ENCODE measurements at places on chromosomes 3 and 15.

DNA sequence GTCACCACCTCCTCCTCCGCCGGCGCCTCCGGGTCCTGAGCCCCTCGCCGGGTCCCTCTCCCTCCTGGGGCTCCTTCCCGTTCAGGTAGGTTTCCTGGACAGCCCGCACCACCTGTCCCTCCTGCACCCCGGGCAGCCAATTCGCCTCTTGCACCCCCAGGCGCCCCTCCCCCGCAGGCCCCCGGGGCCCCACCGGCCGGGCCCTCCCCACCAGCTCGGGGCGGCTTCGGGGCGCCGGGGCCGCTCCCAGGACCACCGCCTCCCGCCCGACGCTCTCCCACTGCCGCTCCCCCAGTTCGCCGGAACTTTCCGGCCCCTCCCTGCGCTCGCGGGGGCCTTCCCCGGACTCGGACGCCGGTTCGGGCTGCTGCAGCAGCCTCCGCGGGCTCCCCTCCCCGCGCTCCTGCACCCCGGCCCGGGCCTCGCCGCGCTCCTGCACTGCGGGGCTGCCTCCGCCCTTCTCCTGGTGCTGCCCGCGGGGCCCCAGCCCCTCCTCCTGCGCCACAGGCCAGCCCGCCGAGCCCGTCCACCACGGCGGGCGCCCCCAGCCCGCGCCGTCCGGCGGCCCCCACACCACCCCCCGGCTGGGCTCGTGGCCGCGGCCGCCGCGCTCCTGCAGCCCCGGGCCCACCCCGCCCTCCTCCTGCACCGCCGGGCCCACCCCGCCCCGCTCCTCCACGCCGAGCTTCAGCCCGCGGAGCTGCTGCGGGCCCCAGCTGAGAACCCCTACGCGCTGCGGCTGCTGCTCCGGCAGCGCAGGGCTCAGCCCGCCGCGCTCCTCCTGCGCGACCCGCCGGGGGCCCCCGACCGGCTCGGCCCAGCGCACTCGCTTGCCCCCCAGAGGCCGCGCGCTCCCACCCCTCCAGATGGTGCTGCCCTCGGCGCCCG lies 587 bp upstream of the TNK2 start:
- DNase-seq = no peak

DNA sequence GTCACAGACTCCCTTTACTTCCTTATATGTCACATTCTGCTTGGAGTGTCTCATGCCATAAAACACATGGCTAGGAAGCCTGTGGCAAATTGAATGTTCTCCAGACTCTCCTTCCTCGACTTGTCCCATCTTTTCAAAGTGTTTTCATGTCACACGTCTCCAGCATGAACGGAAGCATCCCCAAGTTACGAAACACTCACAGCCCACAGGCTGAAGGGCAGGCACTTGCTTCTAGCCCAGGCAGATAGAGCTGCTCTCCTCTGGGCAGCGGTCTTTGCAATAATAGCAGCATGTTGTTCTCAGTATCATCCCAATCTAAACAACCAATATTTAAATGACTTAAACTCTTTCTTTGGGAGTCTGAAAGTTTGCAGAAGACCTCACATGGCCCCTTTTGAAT lies 85.3 kb upstream of the ADAMTS9 start:
- DNase-seq = no peak

- no peak for DNase-seq
These were observed 651.0 kb upstream of the ARPP21 start for GRCh38 chr3:34988296-34988695.

GRCh38 chr3:127535106-127535785 lies 55.3 kb downstream of the TPRA1 start:
- DNase-seq = no peak

- no peak for DNase-seq
These were observed 63.2 kb upstream of the BCL6 start for GRCh38 chr3:187808527-187808895.

GRCh38 chr15:33200903-33201302 lies 6.4 kb upstream of the FMN1 start:
- DNase-seq = no peak

DNA sequence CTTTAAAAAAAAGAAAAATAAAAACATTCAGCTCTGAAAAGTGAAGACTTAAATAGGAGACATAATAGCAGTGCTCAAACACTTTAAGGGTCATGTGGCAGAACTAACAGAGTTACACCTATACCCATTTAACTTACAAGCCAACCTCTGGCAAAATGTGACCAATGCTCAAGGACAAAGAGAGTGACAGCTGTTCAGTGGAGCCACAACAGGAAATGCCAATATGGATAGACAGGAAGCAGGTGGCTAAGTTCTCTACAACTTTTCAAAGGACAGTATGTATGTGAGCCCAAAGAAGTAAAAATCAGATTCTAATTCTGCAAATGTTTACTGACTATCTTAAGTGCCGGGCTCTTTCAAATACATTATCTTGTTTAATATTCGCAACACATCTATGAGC lies 3.4 kb downstream of the TMCC1 start:
- DNase-seq = peak; percentile 86

DNA sequence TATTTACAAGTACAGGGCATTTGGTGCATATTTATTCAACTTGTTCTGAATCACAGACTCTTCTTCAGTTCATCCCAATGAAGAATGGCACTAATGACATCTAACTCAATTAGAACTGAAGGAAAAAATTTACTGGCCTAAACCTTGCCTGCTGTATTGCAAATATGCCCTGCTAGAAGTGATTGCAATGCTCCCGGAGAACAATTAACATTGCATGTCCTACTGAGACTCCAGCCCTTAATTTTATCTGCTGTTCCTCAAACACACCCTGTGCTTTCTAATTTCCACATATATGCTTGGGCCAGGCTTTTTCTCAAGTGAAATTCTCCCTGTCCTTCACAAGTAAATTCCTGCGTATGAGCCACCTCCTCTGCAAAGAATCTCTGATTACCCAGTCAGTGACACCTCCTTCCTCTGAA lies 8.3 kb downstream of the ACKR4 start:
- no peak for DNase-seq

DNA sequence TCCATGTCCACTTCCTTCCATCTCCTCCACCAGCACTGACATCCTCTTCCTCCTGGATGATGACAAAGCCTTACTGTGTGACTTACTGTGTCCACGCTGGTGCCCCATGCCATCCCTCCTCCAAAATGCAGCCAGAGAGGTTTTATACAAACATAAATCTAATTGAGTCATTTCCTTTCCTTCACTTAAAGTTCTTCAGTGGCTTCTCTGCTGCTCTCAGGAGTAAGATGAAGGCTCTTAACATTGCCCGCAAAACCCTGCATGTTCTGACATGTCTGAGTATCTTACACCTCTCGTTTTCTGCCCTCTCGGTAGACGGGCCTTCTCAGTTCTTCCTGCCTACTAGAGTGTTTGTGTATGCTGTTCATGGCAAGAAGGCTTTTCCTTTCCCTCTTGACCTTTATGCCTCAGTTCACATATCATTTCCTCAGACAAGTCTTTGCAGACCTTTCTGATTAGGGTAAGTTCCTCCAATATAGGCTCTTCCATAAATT lies 175.5 kb downstream of the CFAP20DC start:
- DNase-seq = no peak

DNA sequence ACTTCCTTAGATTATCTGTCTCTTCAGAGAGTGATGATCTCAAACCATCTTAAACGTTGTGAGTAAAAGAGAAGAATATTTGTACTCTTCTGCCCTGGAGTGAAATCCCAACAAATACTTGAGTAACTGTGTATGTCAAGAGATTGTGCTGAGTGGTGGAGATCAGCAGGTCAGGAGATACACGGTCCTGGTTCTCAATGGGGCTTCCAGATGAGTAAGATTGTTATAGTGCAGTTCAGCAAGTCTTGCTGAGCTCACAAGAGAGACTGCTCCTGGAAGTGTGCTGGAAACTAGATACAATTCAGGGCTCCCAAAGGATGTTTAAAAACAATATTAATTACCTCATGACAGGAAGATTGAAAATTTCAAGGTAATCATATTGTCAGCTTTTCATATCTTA lies 184.3 kb downstream of the AKAP13 start:
- DNase-seq = no peak

GRCh38 chr3:111585217-111585616 lies 9.9 kb downstream of the ZBED2 start:
- DNase-seq = no peak

DNA sequence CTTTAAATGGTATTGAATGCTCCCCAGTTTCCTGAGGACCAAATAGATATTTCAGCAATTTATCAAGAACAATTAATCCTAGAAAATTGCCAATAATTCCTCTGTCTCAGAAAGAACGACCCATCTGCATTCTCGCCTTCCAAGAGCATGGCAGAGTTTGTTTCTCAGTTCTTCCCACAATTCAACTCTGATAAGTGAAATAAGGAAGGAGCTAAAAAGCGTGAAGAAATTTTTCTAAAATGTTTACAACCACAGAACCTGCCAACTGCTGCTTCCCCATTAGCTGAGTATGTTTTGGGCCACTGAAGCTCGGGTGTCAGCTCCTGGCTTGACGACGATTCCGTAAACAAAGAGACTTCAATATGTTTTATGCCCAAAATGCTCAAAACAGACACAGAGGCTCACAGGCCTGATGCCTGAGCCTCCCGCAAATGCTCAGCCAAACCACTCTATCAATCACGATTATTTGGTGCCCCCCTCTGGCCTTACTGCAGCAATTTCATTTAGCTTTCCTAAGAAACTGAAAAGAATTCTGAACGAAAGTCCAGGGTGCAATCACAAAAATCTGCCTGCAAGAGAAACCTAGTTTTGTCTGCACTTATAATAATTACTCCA lies 259.2 kb upstream of the CCDC54 start:
- DNase-seq = no peak

- no peak for DNase-seq
These were observed 21.7 kb upstream of the AP4E1 start for GRCh38 chr15:50886611-50887345.

DNA sequence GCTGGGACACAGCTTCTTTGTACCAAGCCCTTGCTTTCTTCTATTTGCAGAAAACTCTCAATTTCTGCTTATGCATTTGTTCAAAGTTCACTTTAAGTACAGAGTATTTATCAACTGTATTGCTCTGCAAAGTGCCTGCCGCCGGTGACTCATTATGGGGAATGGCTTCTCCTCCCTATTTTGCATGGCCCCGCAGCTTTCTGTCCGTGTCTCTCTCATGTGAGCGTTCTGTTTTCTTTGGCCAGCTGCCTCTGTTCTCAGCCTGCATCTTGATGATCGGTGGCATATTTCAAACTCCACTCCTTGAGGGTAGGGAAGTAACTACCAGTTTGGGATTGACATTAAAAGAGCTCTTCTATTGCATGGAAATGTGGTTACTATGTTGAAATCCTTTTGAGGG lies 28.6 kb upstream of the ST8SIA2 start:
- no peak for DNase-seq

DNA sequence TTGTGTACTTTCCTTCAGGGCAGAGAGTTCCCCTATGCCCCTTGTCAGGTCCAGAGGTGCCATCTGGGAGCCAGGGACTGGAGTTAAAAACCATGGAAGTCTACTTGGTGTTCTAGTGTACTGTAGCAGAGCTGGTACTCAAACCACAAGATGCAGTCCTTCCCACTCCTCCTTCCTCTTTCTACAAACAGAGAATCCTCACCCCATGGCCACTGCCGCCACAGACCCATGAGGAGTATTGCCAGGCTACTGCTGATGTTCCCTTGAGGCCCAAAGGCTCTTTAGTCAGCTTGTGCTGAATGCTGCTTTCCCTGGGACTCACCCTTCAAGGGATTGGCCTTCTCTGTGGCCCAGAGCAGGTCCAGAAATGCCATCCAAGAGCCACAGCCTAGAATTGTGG lies 229.2 kb upstream of the ZPLD1 start:
- DNase-seq = no peak

All from AML-193 (cell line).